Fibroblast of skin of left biceps (primary cell): ENCODE measurements at places on chromosomes 5 and 9.
A peak's percentile ranks its signal among the peaks of the same experiment; 100 is the strongest.

DNA sequence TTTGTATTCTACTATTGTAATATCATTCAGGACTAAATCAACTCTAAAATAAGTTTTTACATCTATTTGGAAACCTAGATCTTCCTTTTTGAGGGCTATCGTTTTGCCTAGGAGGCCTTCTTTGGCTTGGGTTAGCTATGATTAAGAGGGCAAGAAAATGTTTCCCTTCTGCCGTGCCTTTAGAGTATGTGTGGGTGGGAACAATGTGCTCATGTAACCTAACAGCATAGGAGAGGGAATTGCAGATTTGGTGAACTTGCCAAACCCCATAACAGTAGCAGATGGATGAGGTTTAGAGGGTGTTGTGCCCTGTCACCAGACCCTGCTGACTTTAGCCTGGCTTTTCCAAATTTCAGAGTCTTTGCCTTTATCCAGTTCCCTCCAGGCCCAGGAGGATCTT lies 339.0 kb downstream of the ADGRV1 start:
- no peak for DNase-seq

DNA sequence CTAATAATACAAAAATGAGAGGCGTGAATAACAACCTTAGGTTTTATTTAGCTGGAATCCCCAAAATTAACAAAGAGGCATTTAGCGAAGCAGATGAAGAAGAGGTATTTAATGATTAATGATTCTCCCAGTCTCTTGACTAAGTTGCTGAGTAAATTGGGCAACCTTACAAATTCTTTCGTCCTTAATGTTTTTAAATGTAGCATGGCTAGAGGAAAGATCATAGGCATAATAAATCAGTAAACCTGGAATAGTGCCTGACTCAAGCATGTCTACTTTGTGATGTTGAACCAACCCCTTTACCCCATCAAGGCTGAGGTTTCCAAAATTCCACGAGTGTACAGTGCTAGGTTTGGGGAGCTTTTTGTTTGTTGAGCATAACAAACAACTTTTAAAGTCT lies 7.9 kb downstream of the BHMT start:
- no peak for DNase-seq

DNA sequence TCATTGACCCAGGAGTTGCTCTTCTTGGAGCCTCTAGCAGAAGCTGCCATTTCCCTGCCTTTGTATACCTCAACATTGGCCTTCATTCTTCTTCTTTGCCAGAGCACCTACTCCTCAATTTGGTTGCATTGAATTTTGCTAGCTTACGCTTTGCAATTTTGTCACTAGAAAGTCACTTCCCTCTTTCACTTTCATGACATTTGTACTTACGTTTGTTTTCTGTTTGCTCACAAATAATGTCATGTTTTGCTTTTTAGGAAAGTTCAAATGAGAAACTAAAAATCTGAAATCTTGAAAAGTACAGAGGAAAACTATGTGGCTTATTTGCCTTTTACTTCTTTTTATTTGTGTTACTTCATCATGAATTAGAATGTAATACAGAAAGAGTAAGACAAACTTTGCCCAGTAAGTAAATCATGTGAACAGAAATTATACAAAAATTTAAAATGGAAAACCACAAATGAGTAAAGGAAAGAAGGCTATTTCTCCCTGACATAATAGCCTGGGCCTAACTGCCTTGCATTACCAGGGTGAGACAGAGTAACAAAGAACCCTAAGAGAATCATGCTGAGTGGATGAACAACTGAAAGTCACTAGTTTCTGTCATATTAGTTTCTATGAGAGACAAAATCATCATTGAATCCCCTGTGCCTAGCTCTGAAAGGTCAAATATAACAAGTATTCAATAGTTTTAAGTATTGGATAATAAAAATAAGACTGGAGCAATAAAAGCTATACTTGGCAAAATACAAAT lies 7.4 kb upstream of the IFNA1 start:
- no peak for DNase-seq

DNA sequence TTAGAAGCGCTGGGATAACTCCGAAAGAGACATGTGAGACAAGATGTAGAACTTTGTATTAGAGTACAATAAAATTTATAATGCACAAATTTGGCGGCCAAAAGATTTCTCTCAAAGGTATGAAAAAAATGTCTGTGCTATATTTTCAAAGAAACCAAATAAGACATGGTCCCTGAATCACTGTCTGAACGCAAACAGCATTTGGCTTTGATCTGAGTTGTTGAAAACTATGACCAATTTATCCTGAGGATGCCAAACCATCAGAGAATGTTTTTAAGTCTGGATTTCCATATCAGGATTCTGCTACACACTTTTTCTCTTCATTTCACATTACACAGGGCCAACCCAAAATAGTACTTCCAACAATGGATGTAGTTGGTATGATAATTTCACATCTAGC lies 9.9 kb upstream of the GLIS3 start:
- no peak for DNase-seq

DNA sequence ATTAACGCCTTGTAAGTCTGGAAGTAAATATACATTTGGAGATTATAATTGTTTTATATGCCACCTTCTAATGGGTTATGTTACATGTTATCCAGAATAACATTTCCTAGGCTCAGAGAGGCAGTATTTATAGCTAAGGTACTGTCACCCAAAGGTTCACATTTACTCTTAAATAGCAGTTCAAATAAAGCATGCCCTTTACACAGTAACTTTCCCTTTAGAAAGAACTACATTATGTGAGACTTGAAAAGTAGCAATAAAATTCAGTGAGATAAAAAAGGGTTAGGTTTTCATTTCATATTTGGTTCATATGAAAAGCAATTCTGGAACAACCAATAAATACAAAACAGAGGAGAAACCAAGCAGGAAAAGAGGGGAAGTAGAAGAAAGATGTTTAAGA lies 35.1 kb downstream of the SKIC3 start:
- DNase-seq, result no peak

DNA sequence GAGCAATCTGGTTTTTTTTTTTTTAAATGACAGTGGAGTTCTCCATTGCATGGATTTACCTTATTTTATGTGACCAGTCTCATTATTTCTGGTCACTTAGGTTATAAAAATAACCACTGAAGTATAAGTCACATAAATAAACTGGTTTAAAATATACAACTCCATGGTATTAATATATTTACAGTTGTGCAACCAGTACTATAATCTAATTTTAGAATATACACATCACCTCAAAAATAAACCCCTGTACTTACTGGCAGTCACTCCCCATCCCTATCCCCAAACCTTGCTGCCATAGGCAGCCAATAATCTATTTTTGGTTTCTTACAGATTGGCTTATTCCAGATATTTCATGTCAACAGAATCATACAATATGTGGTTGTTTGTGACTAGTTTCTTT lies 57.8 kb downstream of the FYB1 start:
- DNase-seq, result no peak

DNA sequence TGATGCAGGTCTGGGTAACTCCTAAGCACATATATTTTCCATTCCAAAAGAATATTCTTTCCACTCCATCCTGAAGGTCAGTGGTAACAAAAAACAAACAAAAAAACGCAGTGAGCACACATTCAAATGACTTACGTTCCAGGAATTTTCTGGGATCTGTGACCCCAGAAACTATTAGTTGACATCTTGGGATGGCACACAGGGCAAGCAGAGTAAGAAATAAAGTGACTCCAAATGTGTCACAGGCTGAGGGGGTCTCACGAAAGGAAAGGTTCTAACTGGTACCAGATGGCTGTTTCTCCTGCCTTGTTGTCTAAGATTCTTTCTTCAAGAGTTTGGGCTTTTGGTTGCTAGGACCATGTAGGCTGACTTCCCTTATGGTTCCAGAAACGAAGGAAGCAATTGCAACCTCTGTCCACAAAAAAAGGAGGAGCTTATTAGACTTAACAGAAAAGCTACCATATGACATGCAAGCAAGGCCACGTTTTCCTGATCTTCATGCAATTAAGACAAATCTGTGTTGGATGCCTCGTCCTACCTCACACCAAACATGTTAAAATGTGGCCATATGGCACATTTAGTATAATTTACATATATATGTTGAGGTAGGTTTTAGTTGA lies 32.7 kb downstream of the PTGS1 start:
- no peak for DNase-seq

GRCh38 chr5:133200256-133200655 lies 148.4 kb downstream of the HSPA4 start:
- no peak for DNase-seq

- DNase-seq, result peak; percentile 91
These were observed 465.3 kb upstream of the ARRDC3 start for GRCh38 chr5:91848453-91848852.

DNA sequence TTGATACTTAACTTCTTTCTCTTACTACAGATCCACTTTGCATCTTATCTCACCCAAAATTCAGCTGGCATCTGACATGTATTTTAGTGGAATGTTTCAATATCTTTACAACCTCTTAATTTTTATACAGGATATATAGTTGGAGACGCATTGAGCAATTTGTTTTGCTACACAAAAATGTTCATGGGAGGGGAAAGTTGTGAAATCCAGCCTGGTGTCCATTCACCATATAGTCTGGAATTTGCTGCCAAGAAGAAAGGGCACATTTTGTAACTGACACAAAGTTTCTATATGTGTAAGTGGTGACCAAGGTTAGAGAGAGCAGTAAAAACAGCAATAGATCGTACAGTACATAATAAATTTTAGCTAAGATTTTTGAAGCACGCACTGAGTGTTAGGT lies 14.0 kb upstream of the CHD1 start:
- no peak for DNase-seq

DNA sequence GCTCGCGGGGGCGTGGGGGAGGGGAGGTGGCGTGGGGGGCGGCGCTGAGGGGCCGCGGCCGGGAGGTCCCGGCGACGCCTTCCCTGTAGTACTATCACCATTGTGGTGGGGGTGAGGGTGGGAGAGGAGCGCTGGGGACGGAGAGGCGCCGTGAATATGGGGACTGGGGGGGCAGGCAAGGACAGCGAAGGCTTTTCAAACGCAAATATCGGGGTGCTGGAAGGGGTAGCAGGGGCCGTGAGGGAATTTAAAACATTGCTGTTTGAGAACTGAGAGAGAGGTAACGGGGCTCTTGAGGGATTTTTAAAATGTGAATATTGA lies 427 bp downstream of the RBM27 start:
- DNase-seq, result no peak

- no peak for DNase-seq
These were observed 678 bp downstream of the PLPP7 start for GRCh38 chr9:131290036-131290766.

GRCh38 chr5:73796164-73797131 lies 170.5 kb downstream of the ARHGEF28 start:
- DNase-seq, result peak; percentile 83

DNA sequence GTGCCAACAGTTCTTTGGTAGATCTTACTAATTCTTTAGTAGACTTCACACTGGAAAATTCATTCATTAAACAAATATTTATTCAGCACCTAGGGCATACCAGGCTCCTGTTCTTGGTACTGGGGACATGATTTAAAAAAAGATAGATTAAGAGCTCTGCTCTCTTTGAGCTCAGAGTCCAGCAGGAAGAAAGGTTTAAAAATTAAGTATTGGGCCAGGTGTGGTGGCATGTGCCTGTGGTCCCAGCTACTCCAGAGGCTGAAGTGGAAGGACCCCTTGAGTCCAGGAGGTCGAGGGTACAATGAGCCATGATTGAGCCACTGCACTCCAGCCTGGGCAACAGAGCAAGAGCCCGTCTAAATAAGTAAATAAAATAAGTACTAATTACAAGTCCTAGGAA lies 41.4 kb downstream of the ENC1 start:
- no peak for DNase-seq

DNA sequence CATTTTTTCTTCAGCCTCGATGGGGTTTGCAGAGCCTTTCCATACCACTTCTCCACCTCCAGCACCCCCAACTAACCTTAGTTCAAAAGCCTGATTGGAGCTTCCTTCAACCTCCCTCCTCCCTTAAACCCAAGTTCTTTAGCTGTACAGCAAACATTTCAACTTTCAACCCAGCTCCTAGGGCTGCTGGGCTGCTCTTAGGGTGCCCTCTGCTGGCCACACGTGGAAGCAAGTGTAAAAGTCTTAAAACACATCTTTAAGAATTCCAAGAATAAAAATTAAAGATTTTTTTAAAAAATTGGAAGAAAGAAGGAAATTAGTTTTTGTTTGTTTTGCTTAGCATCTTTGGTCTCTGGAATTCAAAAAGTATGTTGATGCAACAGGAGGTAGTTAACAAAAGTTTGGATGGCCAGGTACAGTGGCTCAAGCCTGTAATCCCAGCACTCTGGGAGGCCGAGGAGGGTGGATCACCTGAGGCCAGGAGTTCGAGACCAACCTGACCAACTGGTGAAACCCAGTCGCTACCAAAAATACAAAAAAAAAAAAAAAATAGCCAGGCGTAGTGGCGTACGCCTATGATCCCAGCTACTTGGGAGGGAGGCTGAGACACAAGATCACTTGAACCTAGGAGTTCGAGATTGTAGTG lies 15.5 kb upstream of the HSD17B3 start:
- no peak for DNase-seq

DNA sequence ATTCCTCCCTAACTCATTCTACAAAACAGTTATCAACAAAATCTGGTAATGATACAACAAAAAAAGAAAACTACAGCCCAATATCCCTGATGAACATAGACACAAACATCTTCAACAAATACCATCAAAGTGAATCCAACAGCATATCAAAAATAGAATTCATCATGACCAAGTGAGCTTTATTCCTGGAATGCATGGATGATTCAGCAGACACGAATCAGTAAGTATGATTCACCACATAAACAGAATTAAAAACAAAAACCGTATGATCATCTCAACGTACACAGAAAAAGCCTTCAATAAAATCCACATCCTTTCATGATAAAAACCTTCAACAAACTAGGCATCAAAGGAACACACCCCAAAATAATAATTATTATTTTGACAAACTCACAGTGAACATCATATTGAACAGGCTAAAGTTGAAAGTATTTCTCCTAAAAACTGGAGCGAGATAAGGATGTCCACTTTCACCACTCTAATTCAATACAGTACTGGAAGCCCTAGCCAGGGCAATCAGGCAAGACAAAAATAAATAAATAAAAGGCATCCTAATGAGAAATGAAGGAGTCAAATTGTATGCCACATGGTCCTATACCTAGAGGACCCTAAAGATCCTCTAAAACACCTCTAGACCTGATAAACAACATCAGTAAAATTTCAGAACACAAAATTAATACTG lies 305.1 kb upstream of the RGMB start:
- peak; percentile 77 for DNase-seq

DNA sequence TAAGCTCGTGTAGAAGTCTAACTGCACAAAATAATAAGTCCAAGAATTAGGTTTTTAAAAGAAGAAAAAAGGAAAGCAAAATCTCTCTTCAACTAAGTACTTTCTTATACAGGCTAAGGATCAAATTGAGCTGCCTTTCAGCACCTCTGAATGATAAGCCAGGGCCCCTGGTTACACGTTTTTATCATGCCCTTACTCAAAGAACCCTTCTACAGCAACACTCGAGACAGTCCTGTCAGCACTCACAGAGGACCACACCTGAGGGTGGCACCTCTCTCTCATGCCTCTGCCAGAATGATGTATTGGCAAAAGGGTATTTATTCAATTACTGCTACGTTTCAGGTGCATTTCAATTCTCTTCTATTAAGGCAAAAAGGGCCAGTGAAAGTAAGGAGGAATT lies 150.5 kb downstream of the BNC2 start:
- no peak for DNase-seq
